Airway epithelial cell (primary cell): ENCODE measurements at places on chromosomes 3 and 15. TPM values are rescaled to one million over a fixed set of nuclear protein-coding genes. Genes with fewer than 3 reads are reported as not detected.

The SCG5 gene
- total RNA-seq: 1.3 and 4.4 TPM in 2 replicates

The UACA gene
- total RNA-seq: 7.1 and 10.8 TPM in 2 replicates

The SLC41A3 gene
- total RNA-seq: 24.4 and 32.1 TPM in 2 replicates

The HESX1 gene
- not detected in 2 replicates for total RNA-seq

The TM4SF18 gene
- total RNA-seq: not detected in 2 replicates

The BMF gene
- total RNA-seq: 0.78 and 1.0 TPM in 2 replicates

The CXCR6 gene
- not detected in 2 replicates for total RNA-seq

The MASP1 gene
- not detected in 2 replicates for total RNA-seq

The CCDC54 gene
- total RNA-seq: not detected in 2 replicates

The MYZAP gene
- 3.5 and 5.1 TPM in 2 replicates for total RNA-seq
